ENCODE measurements at places on chromosomes 4 and X.

GRCh38 chr4:24923550-24923949, 10.7 kb upstream of the CCDC149 start:
- no peak for DNase-seq

DNA sequence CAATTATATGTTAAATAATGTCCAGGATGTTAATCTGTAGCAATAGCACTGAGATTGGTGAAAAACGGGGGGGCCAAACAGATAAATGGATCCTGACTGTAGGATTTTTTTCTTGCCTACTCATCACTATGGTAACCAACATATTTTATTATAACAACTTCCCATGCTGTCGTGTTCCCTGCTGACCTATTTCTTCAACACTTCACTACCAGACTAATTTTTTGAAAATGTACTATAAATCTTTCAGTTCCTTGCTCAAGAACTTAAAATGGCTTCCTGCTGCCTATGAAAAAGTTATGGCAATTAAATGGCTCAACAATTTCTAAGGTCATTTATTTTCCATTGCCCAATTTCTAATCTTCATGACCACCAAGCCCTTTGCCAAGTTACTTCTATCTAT, 38.9 kb upstream of the CFAP47 start:
- DNase-seq: no peak

GRCh38 chr4:154743683-154744340, at the start of gene LRAT:
Gene LRAT (plus strand): TSS chr4:154744000. CDS start chr4:154744327, 327 bp downstream.
- DNase-seq: peak; percentile 14

- no peak for DNase-seq
Measured at GRCh38 chr4:107449611-107450369, 270.2 kb downstream of the PAPSS1 start.

- no peak for DNase-seq
Measured at GRCh38 chr4:105634402-105635080, 73.9 kb downstream of the INTS12 start.

DNA sequence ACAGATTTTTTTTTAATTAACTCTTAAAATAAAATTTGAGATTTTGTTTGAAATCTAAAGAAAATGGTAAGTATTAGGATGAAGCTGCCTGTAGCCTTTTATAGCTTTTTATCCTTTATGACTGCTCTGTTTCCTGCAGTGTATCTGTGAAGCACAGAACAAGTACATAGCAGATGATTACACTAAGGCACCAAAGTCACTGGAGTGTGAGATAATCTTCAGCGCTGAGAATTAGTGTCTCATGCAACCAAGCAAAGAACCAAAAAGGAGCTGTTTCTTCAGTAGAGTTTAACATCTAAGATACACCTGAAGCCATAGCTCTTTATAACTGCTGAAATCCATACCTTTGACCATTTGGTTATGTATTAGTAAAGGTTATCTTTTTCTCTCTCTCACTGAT, 1989.8 kb upstream of the PCDH10 start:
- DNase-seq: no peak

GRCh38 chrX:56786889-56787733, 58.1 kb downstream of the NBDY start:
- DNase-seq: no peak

GRCh38 chr4:79598801-79599200, 190.8 kb upstream of the GK2 start:
- no peak for DNase-seq

DNA sequence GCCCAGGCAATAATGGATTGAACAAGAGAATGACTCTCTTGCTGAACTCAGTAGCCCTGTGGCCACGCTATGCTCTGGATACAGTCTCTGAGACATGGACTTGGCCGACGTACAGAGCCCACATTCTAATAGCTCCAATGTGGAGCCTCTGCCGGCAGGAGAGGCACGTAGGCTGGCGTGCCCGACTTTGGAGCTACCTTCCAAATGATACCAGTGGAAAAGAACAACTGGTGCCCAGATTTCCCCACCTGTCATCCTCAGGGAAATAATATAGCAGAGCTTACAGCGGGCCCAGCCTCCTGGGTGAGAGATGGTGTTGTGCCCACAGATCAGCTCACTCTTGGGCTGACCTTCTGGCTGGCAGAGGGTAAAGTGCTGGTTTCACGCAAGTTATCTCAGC, 10.6 kb downstream of the NDP start:
- no peak for DNase-seq

DNA sequence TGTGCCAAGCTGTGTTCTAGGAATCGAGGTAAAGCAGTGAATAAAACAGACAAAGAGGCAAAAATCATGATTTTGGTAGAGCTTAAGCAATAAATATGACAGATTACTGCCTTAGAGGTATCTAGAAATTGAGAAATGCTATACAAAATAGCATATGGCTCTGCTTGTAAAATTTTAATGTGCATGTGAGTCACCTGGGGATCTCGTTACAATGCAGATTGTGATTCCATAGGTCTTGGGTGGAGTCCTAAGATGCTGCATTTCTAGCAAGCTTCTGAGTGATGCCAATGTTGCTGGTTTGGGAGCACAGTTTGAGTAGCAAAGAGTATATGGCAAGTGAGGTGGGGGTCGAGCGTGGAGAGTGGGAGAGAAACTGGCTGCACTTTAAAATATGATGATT, 697.3 kb upstream of the MAGEB2 start:
- DNase-seq: no peak

DNA sequence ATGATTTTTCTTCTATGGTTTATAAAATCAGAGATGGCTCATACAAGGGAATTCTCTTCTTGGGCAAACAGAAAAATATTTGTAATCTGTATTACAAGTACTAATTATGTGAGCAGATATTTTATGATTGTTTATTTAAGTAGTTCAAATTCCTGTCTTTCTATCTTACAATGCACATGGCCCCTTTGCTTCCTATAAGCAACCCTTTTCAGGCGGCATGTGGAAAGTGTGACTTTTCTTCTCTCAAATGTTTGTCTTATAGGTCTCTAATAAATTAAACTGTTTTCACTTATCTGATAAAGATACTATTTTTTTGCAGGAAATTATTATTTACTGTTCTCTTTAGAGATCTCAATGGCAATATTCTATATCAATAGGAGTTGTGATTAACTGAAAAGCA, 259.3 kb upstream of the MAGEB18 start:
- no peak for DNase-seq

GRCh38 chr4:10066206-10066605, 44.9 kb upstream of the SLC2A9 start:
- DNase-seq: no peak

DNA sequence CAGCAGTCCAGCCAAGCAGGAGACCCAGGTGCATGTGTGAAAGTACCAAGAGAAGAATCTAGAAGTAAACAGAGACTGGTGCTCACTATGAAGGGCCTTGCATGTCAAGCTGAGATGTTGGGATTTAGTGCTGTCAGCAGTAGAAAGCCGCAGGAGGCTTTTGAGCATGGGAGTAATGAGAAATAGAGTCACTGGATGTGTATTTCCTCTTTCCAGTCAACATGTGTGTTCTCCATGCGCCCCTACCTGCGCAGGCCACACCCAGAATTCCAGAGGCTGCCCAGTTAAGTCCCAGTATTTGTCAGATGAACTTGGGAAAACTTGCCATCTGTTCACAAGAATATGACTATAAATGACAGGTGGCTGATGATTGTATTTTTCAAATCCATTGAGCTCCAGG, 4.5 kb upstream of the MAMLD1 start:
- no peak for DNase-seq

GRCh38 chrX:74421036-74421739, at the start of gene SLC16A2:
Gene SLC16A2 (plus strand): TSS chrX:74421493. CDS start chrX:74421638, 145 bp downstream.
- no peak for DNase-seq

DNA sequence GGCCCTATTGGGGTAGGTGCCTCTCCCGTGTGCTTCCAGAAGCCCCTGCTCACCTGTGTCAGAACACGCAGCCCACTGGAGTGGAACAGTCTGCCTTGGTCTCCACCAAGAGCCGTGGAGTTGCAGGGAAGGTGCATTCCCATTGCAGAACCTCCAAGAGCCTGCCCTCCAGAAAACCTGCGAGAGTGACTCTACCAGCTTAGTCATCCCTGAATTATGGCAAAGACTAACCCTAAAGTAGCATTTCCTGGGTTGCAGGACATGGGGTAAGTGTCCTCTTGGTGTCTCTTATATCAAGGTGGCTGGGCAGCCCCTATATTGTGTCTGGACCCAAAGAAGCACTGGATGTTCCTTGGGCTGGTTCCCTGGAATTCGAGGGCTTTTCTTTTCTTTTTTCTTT, 224.6 kb downstream of the BCOR start:
- DNase-seq: no peak

DNA sequence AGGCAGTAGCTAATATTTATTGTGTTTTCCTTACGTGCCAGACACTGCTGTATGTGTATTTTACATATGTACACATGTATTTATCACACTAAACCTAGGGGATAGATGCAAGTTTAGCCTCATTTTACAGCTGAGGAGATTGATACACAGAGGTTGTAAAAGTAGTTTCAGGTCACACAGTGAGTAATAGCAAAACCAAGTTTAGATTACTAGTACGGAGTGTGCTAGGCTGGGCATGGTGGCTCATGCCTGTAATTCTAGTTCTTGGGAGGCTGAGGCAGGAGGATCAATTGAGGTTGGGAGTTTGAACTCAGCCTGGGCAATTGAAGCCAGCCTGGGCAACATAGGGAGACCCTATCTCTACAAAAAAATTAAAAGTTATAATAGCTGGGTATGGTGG, 701.1 kb upstream of the ATOH1 start:
- DNase-seq: no peak

DNA sequence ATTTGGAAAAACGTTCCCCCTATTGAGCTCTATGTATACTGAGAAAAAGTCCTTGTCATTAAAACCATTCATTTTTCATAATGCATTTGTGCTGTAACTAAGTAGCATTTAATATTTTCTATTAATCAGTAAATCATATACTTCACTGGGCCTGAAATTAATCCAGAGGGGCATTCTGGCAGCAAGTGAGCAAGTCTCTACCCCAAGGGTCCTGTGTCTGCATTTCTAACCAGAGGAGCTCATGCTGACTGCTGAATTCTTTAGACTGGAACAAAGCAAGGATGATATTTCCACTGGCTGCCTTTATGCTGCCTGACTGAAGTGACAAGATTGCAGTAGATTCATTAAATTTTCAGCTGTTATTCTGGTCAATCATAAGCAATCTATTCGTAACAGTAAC, 246.5 kb downstream of the SLITRK2 start:
- DNase-seq: no peak

- no peak for DNase-seq
Measured at GRCh38 chr4:113051361-113051760, 1.9 kb downstream of the ANK2 start.

DNA sequence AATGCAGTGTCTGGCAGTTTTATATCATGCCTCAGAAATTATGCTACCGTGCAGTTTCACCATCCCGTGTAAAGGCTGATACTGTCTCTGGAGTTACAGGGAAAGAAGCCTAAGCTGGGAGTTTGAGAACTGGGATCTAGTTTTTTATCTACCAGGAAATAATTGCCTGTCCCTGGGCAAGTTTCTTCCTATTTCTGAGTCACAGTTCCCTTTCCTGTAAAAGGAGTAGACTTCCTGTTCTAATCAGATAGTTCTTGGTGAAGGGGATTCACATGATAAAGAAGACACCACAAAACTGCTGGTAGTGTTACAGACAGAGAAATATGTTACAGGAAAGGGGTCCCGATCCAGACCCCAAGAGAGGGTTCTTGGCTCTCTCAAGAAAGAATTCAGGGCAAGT, 17.1 kb downstream of the HERC3 start:
- no peak for DNase-seq

DNA sequence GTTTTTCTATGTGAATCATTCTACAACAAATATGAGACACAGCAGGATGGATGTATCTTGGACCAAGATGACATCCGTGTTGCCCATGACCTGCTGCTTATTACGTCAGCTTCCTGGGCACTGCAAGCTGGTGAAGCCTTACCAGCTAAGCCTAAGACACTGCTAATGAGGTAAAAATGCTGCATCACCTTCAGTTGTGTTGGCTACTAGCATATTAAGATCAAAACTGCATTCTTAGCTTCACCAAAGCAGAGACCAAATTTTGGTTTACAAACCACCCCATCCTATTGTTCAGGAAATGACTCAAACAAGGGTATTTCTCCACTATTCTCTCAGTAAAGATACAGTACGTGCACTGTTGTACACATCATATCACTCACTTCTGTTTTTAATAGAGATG, 50.3 kb downstream of the MAML3 start:
- DNase-seq: no peak

GRCh38 chr4:119189638-119190037, 22.9 kb upstream of the USP53 start:
- DNase-seq: no peak

DNA sequence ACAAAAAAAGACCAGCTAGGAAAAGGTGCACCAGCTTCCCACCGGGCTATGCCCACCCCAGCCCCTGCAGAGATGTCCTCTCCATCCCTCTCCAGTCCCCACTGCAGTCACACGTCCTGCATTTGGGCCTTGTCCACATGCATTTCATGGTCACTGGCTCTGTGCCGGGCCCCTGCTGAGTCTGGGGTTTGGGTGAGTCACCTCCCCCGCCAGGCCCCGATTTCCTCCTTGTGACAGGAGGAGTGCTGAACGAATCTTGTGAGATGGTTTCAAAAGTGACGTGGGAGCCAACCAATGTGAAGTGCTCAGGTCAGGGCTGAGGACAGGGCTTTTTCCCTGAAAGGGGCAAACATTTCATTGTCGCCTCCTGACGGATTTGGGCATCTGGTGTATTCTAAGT, 7.1 kb downstream of the CPZ start:
- DNase-seq: no peak

- no peak for DNase-seq
Measured at GRCh38 chrX:45788941-45789348, 588.3 kb upstream of the DIPK2B start.

DNA sequence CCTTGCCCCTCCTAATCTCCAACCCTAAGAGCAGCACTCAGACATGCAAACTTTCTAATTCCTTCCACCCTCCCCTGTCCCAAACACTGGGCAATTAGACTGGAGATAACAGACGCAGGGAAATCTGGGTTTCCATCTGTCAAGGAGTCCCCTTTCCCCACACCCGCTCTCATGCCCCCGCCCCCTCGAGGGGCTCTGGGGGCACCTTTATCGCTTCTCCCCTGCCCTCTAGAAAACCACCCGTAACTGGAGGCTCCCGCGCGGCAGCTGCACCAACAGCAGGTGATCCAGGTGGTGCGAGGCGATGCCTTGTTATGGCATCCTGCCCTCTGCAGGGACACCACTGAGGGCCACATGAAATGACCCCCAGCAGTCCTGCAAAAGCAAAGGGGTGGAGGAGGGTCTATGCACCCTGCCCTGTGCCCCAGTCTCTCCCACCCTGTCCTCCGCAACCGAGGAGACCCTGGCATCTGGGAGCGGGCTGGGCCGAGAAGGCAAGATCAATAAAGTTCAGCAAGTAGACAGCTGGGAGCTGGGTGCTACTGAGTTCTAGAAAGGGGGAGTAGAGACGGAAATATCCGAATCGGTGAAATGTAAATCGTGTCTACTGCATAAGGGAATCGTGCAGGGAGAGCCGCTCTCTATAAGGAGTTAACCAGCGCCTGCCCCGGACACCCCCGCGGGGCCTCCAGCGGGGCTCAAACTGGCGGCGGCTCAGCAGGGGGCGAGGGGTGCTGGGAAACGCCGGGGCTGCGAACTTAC, 1.6 kb downstream of the KCTD8 start:
- DNase-seq: no peak

- DNase-seq: no peak
Measured at GRCh38 chr4:165079476-165079875, 25.8 kb downstream of the TRIM75 start.
